CD4-positive, alpha-beta T cell treated with Interferon alpha-2 for 1 hour (primary cell): ENCODE measurements at places on chromosomes 7 and 10.

GRCh38 chr10:120838941-120839340 lies 12.2 kb upstream of the WDR11 start:
- no peak for DNase-seq

DNA sequence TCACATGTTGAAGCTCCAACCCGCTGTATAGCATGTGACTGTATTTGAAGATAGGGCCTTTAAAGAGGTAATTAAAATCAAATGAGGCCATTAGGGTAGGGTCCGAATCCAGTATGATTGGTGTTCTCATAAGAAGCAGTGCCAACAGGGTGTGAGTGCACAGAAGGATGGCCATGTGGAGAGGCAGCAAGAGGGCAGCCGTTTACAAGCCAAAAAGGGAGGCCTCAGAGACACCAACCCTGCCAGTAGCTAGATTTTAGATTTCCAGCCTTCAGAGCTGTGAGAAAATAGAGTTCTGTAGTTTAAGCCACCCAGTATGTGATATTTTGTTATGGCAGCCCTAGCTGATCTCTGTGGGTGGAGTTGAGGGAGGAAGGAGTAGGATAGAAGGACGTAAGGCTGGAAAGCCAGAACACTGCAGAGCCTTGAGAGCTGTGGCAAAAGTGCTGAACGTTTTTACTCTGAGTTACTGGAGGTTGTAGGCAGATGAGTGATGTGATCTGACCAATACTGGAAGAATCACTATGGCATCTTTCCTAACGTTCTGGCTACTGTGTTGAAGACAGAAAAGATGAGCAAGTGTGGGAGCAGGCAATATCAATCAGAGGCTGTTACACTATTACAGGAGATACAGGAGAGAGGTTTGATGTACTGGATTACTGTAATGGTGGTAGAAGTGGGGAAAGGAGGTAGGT lies 334.9 kb downstream of the ELMO1 start:
- DNase-seq = no peak

DNA sequence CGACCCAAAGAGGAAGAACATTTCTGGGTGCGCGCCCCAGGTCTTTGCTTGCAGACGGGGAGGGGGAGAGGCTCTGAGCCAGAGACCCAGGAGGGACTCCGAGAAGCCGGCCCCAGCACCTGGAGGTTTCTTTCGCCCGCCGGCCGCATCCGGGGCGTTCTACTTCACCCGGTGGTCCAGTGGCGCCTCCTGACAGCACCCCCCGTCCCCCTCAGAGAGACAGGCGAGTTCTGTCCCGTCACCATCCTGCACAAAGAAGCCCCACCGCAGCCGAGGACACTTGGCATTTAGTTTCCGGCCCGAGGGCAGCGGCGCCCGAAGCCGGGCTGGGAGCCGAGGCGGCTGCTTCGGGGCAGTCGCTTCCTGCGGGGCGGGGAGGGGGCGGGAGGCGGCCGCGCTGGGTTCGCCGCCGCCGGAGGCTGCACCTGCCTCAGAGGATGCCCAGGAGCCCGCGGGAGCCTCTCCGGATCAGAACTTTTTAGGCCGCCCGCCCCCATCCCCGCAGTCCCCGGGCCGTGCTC lies at the start of gene TMEM178B:
TSS of gene TMEM178B (plus strand) at position 424 of the 521 bp plus-strand sequence.
- no peak for DNase-seq

GRCh38 chr10:132407243-132407746 lies 10.3 kb downstream of the PWWP2B start:
- no peak for DNase-seq
